Stimulated activated CD8-positive, alpha-beta memory T cell treated with anti-CD3 and anti-CD28 coated beads, Interleukin-4, amount 100 ng/mL, for 24 hours (primary cell): ENCODE measurements at places on chromosomes 4 and X.

GRCh38 chrX:44580466-44580865 is 37.8 kb upstream of the FUNDC1 start:
- DNase-seq, result no peak

DNA sequence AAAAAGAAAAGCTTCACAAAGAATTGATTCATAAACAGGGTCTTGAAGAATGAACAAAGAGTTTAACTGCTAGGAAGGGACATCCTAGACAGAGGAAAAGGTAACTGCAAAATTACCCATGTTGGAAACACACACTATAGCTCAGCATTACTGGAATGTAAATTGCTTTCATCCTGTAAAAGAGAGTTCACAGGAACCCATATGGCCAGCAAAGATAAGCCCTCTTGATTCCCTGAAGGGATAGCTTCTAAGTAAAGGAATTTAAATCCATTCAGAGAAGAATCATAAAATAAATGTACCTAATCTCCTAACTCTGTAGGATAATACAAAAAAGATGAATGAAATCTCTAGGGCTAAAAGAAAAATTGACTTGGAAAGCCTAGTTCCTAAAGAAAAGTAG is 107.1 kb upstream of the INTU start:
- DNase-seq, result no peak

DNA sequence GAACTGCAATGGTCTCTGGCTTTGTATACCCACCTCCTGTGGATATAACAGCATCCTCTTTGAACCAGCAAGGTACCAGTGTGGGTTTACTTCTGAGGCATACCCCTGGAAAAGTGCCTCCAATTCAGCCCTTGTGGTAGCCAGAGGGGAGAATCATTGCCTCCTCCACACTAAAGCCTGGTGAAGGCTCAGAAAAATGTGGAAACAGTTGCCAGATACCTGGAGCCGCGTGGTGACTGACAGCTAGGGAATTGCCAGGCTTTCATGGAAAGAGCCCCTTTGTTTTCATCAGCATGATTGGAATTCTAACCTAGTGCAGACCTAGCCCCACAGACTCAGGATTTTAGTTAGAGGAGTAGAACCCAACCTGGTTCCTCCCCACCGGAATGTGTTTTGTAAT is 168.6 kb upstream of the KLF3 start:
- DNase-seq, result no peak

- DNase-seq, result peak; percentile 36
Observed at GRCh38 chr4:15003891-15004738, 1.8 kb downstream of the CPEB2 start.

DNA sequence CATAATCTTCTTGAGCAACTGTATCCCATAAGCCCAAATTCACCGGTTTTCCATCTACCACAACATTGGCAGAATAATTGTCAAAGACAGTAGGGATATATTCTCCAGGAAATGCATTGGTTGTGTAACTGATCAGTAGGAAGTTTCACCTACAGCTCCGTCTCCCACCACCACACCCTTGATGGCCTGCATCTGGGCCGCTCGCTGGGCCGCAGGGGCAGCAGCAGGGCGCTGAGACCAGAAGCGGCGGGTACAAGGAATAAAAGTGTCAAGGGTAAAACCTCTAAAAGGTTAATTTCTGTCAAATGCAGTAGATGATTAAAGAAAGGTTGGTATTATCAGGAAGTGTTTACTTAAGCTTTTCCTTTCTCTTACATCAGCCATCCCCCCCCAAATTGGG is 167.6 kb upstream of the DKK2 start:
- no peak for DNase-seq

DNA sequence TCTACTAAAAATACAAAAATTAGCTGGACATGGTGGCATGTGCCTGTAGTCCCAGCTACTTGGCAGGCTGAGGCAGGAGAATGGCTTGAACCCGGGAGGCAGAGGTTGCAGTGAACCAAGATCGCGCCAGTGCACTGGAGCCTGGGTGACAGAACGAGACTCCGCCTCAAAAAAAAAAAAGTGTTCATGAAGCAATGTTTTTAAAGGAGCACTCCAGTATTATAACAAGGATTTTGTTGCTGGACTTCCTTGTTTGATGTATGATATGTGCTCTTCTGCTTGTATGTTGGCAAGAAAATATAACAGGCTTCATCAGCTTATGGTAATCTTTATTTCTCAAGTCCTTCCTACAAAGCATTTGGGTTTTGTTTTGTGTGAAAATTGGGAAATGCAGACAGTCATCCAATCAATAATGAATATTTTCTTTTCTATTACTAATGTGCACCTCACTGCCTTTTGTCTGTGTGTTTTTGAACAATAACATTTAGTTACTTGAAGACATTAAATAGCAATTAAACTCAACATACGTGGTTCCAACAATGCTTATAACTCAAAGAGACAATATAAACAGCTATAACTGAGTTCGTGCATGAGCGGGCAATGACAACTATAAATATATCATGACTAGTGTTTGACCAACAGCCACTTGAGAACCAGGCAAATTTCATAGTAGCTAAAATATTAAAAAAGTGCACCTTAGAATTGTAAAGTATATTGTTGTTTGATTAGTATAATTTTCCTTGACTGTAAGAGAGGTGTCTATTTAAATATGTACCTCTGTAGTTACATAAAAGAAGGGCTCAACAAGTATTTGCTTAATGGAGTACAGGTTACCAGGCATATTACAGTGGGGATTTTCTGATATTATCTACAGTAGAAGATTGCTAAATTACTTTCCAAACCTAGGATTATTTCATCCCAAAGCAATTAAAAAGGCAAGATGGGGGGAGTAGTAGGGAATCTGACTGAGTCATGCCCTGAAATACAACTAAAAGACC is 210.7 kb downstream of the PPP3CA start:
- DNase-seq, result no peak

- DNase-seq, result no peak
Observed at GRCh38 chr4:141338238-141338637, 117.5 kb downstream of the ZNF330 start.

GRCh38 chrX:7076245-7076661 is 71.3 kb upstream of the STS start:
- DNase-seq, result no peak

DNA sequence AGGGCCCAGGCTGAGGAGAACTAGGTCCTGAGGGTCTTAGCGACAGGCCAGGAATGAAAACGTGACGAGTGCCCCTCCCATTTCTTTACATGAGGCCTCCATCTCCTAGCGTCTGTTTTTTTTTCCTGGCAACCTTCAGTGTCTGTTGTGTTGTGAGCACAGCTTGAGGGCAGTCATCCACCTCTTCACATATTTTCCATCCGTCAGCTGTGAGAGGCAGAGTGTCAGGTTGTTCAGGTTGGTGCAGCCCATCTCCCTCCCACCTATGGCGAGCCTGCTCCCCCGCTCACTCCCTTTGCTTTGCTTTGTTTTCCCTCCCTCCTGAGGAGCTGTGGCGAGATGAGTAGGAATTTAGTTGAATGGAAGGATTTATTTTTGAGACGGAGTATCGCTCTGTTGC is 51.7 kb upstream of the CHRNA9 start:
- DNase-seq, result no peak

GRCh38 chr4:143364063-143364462 is 27.4 kb downstream of the GAB1 start:
- DNase-seq, result no peak

GRCh38 chr4:110621839-110622751 is 782 bp downstream of the PITX2 start:
- no peak for DNase-seq

- peak; percentile 29 for DNase-seq
Observed at GRCh38 chr4:7043284-7044136, at the start of gene TADA2B. Gene TADA2B (plus strand): TSS chr4:7043372. CDS start chr4:7043580, 208 bp downstream.

DNA sequence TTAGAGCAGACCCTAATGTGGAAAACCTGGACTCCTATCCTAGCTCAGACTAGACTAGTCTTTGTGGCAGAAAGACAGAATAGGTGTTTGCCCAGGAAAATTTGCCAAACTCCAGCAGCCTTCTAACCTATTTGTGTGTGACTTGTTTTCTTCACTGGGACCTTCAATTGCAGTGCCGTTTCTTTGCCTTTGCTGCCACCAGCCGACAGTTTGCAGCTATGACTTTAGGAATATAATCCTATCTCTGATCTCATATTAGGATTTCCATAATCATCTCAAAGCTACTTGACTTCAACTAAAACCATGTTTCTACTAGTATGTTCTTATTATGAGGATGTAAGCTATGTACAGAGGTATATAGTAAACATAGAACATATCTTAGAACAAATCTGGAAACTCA is 60.2 kb upstream of the PGAM4 start:
- DNase-seq, result no peak

- no peak for DNase-seq
Observed at GRCh38 chr4:170446782-170447181, 357.0 kb upstream of the AADAT start.
